ENCODE measurements at places on chromosomes 6 and 20. TPM values are rescaled to one million over a fixed set of nuclear protein-coding genes. Genes with fewer than 3 reads are reported as not detected.
A peak's percentile ranks its signal among the peaks of the same experiment; 100 is the strongest.

MAN1A1 gene
- total RNA-seq, result 30.0 TPM

ARID1B gene
- total RNA-seq, result 198 TPM

ROMO1 gene
- 255 TPM for total RNA-seq

BHLHE23 gene
- not detected for total RNA-seq

FOXA2 gene
- not detected for total RNA-seq

PARD6B gene
- 13.2 TPM for total RNA-seq

ASIP gene
- total RNA-seq, result not detected

KIZ gene
- 32.9 TPM for total RNA-seq

SASH1 gene
- total RNA-seq, result 68.6 TPM

CSNK2B gene
- total RNA-seq, result 113 TPM

CST9 gene
- total RNA-seq, result not detected

GRCh38 chr20:46154305-46154704 lies 36.2 kb downstream of the CD40 start:
- no peak for DNase-seq
- no peaks in the 10 kb centered on the region for H3K36me3 ChIP-seq
- no peaks in the 10 kb centered on the region for H3K27me3 ChIP-seq
- no peak overlapping the region for H3K27ac ChIP-seq
- no peaks in the 10 kb centered on the region for H3K4me1 ChIP-seq
- no peak overlapping the region for H3K4me3 ChIP-seq

DNA sequence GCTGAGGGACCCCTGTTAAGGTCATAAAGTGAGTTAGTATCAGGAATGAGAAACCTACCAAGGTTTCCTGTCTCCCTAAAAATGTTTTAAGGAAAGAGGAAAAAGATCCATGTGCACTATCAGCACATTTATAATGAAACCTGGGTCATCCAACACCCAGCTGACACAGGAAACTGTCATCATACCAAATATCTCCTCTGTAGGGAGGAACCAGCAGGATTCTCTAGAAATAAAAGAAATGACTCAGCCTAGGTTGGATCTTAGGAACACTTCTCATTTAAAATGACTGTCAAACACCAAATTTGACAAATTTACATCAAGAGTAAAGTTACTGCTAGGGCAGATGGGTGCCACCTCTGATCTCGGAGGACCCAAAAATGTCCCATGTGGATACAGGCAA lies 21.7 kb downstream of the GFOD1 start:
- H3K36me3 ChIP-seq, result no peaks in the 10 kb centered on the region
- no peaks in the 10 kb centered on the region for H3K27me3 ChIP-seq
- H3K27ac ChIP-seq, result no peak overlapping the region
- no peak for DNase-seq

DNA sequence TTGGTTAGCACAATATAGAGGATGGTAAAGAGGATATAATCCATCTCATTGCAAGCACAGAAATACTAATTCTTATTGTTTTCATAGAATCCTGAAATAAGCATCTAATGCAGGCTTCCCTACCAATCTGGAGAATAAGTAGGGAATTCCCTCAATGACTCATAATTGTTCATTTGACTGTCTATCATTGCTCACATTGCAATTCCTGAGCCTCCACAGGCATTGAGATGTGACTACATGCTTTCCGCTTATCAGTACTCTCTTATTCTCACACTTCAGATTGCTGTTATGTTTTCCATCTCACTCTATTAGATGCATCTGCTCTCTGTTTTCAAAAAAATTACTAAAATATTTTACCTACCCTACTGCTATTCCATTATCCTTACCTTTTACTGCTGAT lies 216.2 kb upstream of the PRSS16 start:
- no peak for DNase-seq
- no peak overlapping the region for H3K4me3 ChIP-seq
- H3K4me1 ChIP-seq, result no peaks in the 10 kb centered on the region
- no peaks in the 10 kb centered on the region for H3K36me3 ChIP-seq
- H3K27ac ChIP-seq, result no peak overlapping the region

GRCh38 chr6:127980996-127981395 lies 80.1 kb upstream of the THEMIS start:
- no peaks in the 10 kb centered on the region for H3K27me3 ChIP-seq
- H3K36me3 ChIP-seq, result no peaks in the 10 kb centered on the region
- H3K4me1 ChIP-seq, result no peaks in the 10 kb centered on the region
- no peak overlapping the region for H3K27ac ChIP-seq
- DNase-seq, result no peak

GRCh38 chr20:33694639-33695012 lies 8.4 kb upstream of the E2F1 start:
- H3K4me3 ChIP-seq, result no peak overlapping the region
- H3K27ac ChIP-seq, result peak overlapping the region; percentile 25

DNA sequence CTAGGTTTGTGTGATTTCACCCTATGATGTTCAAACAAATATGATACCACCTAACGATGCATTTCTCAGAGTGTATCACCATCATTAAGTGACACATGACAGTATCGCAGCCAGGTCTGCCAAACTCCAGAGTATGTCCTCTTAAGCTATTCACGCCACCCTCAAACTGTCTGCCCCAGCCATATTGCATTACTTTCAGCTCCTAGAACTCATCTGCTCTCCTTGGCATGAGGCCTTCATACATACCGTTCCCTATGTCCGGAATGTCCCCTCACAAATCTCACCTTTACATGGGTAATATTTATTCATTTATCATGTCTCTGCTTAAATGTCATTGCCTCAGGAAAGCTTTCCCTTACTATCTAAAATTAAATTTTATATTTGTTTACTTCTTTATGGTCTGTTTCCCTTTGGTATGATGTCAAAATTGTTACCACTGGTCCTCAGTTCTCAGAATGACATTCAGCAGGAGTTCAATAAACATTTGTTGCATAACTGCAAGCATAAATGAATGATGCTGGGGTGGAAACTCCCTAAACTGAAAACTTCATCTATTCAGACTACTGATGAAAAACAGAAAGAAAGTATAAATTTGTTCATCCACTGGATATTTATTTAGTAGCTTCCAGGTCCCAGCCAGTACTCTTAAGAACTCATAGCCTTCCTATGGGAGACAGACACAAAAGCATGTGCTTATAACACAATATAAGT lies 3.2 kb downstream of the SESN1 start:
- H3K36me3 ChIP-seq, result no peaks in the 10 kb centered on the region
- H3K27me3 ChIP-seq, result no peaks in the 10 kb centered on the region
- DNase-seq, result no peak
- H3K4me1 ChIP-seq, result no peaks in the 10 kb centered on the region
- H3K4me3 ChIP-seq, result peak overlapping the region; percentile 79

GRCh38 chr6:36975231-36976006 lies 10.6 kb downstream of the MTCH1 start:
- H3K4me1 ChIP-seq, result no peaks in the 10 kb centered on the region
- no peak overlapping the region for H3K27ac ChIP-seq
- no peaks in the 10 kb centered on the region for H3K27me3 ChIP-seq
- no peak for DNase-seq
- H3K36me3 ChIP-seq, result no peaks in the 10 kb centered on the region

DNA sequence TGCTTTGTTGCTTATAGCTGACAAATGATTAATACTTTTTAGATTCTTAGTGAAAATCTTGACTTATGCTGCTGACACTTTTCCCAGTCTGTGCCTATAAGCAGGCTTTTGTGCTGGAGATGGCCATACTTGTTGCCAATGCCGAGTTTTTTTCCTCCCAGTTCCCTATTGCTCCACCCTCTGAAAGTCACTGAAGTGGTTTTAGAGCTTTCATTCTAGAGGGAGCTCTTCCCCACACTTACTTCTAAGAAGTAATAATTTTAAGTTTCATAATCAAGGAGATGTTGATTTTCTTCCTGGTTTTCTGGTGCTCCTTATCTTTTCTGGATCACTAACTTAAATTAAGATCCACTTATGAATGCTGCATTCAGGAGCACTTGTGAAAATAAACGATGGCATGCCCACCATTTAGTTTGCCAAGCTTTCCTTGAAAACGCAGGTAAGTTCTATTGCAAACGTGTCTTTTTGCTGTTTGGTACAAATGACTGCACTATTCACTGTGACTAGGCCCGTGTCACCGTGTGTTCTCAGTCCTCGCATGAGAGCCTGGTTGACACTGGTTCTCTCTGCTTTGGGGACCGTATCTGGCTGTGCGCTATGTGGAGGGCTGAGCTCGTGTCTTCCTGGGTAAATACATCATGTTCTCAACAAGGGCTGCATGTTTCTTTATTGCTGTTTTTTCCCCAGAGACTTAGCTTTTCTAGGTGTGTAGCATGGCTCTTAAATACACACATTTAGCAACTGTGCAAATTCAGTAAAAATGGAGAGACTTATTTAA lies 50.2 kb downstream of the GFRA4 start:
- H3K4me3 ChIP-seq, result no peak overlapping the region
- H3K4me1 ChIP-seq, result no peaks in the 10 kb centered on the region
- no peak for DNase-seq
- no peak overlapping the region for H3K27ac ChIP-seq
- H3K27me3 ChIP-seq, result no peaks in the 10 kb centered on the region
- H3K36me3 ChIP-seq, result no peaks in the 10 kb centered on the region

GRCh38 chr20:13717631-13718044 lies 67.1 kb downstream of the ESF1 start:
- DNase-seq, result no peak
- H3K27me3 ChIP-seq, result no peaks in the 10 kb centered on the region

- H3K36me3 ChIP-seq, result no peaks in the 10 kb centered on the region
- no peaks in the 10 kb centered on the region for H3K27me3 ChIP-seq
- DNase-seq, result no peak
- no peak overlapping the region for H3K27ac ChIP-seq
- no peak overlapping the region for H3K4me3 ChIP-seq
- no peaks in the 10 kb centered on the region for H3K4me1 ChIP-seq
Measured at GRCh38 chr6:155024391-155025027, 29.4 kb downstream of the TIAM2 start.

GRCh38 chr6:147508042-147508865 lies at the start of gene SAMD5:
SAMD5 (plus strand) TSS chr6:147508690; CDS start chr6:147508929, 239 bp downstream.
- peaks cover 4% of the 10 kb centered on the region for H3K4me1 ChIP-seq
- no peaks in the 10 kb centered on the region for H3K27me3 ChIP-seq
- no peaks in the 10 kb centered on the region for H3K36me3 ChIP-seq
- H3K4me3 ChIP-seq, result peak within 1 kb of the TSS; percentile 76
- peak within 1 kb of the TSS; percentile 84 for H3K27ac ChIP-seq
- DNase-seq, result peak; percentile 58

- H3K4me1 ChIP-seq, result no peaks in the 10 kb centered on the region
- no peak for DNase-seq
Measured at GRCh38 chr6:155033021-155033791, 38.1 kb downstream of the TIAM2 start.

GRCh38 chr20:39661833-39662232 lies 699.7 kb downstream of the DHX35 start:
- H3K4me3 ChIP-seq, result no peak overlapping the region
- no peaks in the 10 kb centered on the region for H3K4me1 ChIP-seq
- no peaks in the 10 kb centered on the region for H3K27me3 ChIP-seq
- no peak overlapping the region for H3K27ac ChIP-seq

- H3K4me1 ChIP-seq, result no peaks in the 10 kb centered on the region
- no peak overlapping the region for H3K27ac ChIP-seq
- DNase-seq, result no peak
Measured at GRCh38 chr6:20770773-20771172, 236.5 kb downstream of the CDKAL1 start.

DNA sequence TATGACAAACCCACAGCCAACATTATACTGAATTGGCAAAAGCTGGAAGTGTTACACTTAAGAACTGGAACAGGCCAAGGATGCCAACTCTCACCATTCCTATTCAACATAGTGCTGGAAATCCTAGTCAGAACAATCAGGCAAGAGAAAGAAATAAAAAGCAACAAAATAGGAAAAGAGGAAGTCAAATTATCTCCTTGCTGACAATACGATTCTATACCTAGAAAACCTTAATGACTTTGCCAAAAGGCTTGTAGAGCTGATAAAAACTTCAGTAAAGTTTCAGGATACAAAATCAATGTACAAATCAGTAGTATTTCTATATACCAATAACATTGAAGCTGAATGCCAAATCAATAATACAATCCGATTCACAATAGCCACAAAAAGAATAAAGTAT lies 32.4 kb downstream of the OR5V1 start:
- H3K36me3 ChIP-seq, result no peaks in the 10 kb centered on the region
- H3K27ac ChIP-seq, result no peak overlapping the region
- no peak for DNase-seq
- H3K27me3 ChIP-seq, result no peaks in the 10 kb centered on the region
- no peaks in the 10 kb centered on the region for H3K4me1 ChIP-seq
- no peak overlapping the region for H3K4me3 ChIP-seq

GRCh38 chr20:25226433-25227316 lies 21.2 kb upstream of the PYGB start:
- H3K4me3 ChIP-seq, result no peak overlapping the region
- H3K27me3 ChIP-seq, result no peaks in the 10 kb centered on the region
- no peaks in the 10 kb centered on the region for H3K36me3 ChIP-seq
- H3K27ac ChIP-seq, result peak overlapping the region; percentile 53
- peak; percentile 41 for DNase-seq

DNA sequence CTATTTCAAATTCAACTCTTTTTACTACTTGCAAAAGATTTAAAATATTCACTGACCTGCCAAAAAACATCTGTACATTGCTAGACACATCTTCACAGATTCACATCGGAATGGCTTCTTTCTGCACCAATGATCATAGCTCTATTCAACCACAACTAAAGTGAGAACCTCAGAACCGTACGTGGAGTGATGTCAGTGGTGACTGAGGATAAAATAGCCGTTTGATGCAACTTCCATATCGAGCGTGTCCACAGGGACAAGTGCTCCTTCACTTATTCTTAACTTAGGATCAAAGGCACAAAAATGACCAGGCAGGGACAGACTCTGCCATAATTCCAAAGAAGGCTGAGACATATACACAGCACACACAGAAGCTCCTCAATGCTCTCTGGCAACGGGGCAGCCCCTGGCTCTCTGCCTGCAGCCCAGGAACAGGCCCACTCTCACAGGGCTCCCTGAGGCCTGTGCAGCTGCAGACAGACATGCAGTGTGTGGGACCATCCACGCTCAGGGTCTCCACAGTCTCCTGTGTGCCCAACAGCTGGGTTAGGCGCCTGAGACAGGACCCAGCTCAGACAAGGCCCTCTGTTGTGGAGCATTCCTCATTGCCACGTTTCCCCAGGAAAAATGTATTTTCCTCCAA lies 22.8 kb downstream of the FYN start:
- no peak overlapping the region for H3K4me3 ChIP-seq
- no peaks in the 10 kb centered on the region for H3K36me3 ChIP-seq
- no peak for DNase-seq
- H3K27me3 ChIP-seq, result no peaks in the 10 kb centered on the region
- H3K27ac ChIP-seq, result no peak overlapping the region

DNA sequence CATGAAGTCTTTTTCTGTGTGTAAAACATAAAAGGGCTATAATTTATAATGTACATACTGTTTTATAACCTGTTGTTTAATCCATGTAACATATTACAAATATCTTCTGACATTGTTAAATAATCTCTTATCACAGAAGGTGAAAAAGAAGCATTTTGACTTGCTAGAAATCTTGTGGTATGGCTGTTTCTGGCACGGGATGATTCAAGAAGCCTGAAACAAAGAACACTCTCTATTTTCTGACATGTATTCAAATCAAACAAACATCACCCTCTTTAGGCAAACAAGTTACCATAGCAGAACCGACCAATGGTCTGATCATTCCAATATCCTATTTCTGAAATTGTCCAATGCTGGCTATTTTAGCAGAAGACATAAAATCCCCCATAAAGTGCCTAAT lies 55.4 kb downstream of the HS3ST5 start:
- DNase-seq, result no peak
- no peaks in the 10 kb centered on the region for H3K27me3 ChIP-seq
- no peak overlapping the region for H3K27ac ChIP-seq
- H3K4me1 ChIP-seq, result no peaks in the 10 kb centered on the region

Data from uterus (tissue), 4 donors.